ENCODE measurements at places on chromosomes 12 and 14.

- DNase-seq: peak; percentile 85
These were observed 134.7 kb downstream of the FGD4 start for GRCh38 chr12:32533971-32534590.

DNA sequence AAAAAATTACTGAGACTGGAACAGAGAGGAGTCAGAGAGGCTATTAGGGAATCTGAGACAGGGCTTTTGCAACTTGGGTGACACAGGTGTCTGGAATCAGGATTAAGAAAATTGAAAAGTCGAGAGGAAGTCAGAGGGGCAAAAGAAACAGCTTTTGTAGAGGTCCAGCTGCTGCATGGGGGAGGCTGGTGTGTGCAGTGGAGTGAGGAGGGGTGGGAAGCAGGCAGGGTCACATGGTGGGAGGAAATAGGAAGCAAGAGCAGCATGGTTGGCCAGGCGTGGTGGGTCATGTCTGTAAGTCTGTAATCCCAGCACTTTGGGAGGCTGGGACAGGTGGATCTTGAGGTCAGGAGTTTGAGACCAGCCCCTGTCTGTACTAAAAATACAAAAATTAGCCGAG lies 69.7 kb upstream of the VRK1 start:
- no peak for DNase-seq

DNA sequence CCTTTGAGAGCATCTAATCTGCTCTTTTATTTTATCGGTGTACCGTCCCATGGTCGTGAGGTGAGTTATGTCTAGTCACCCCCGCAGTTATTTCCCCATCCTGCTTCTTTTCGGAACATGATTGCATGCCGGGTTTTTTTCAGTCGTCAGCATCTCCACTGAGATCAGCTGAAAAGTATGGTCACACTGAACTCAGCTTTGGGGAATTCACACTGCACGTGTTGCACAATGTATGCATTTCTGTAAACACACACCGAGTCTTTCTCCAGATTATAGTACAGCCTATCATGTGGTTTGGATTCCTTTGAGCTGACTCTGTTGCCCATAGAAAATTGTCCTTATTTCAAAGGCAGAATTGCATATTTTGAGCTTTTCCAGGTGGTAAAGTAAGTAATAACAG lies 24.6 kb downstream of the PLXNC1 start:
- peak; percentile 89 for DNase-seq

GRCh38 chr14:100717386-100717785 lies 9.3 kb upstream of the DLK1 start:
- DNase-seq: no peak

DNA sequence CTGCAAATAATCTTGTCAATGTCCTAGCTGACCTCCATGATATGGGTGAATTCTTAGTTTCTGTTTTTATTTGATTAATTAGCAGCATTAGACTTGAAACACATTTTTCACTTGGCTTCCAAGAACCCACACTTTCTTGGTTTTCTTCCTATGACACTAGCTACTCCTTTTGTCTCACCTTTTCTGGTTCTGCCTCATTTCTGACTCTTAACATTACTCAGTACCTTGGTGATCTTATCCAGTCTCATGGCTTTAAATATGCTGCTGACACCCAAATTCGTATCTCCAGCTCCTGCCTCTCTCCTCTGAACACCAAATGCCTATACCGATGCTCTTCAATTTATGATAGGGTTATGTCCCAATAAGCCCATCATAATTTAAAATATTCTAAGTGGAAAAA lies 32.0 kb upstream of the SSTR1 start:
- no peak for DNase-seq

DNA sequence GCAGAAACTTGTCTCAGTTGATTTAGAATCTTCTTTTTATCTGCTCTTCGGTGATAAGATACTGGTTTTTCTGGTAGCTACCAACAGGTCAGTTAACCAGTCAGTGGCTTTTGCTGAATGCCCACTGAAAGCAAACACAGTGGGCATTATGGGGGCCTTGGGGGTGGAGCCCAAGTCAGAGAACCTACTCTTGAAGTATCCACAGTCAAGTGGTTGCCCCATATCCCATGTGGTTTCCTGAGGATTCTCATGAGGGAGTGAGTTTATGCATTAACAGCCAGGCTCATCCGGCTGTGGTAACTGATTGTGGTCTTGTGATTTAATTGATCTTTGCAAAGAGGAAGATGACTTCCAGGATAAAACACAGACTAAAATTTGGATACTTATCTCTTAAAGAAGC lies 83.7 kb downstream of the ST8SIA1 start:
- DNase-seq: no peak

DNA sequence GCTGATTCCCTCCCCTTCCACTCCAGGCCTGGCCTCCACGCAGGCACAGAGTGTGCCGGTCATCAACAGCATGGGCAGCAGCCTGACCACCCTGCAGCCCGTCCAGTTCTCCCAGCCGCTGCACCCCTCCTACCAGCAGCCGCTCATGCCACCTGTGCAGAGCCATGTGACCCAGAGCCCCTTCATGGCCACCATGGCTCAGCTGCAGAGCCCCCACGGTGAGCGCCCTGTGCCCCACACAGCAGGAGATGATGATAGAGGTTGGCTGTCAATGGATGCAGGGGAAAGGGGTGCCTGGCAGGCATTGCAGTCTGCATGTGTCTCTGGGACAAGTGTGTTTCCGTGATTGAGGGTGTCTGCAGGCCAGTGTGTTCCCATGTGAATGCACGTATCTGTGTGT lies 18.8 kb downstream of the C12orf43 start:
- no peak for DNase-seq

- no peak for DNase-seq
These were observed 135.6 kb upstream of the MAX start for GRCh38 chr14:65237941-65238340.

DNA sequence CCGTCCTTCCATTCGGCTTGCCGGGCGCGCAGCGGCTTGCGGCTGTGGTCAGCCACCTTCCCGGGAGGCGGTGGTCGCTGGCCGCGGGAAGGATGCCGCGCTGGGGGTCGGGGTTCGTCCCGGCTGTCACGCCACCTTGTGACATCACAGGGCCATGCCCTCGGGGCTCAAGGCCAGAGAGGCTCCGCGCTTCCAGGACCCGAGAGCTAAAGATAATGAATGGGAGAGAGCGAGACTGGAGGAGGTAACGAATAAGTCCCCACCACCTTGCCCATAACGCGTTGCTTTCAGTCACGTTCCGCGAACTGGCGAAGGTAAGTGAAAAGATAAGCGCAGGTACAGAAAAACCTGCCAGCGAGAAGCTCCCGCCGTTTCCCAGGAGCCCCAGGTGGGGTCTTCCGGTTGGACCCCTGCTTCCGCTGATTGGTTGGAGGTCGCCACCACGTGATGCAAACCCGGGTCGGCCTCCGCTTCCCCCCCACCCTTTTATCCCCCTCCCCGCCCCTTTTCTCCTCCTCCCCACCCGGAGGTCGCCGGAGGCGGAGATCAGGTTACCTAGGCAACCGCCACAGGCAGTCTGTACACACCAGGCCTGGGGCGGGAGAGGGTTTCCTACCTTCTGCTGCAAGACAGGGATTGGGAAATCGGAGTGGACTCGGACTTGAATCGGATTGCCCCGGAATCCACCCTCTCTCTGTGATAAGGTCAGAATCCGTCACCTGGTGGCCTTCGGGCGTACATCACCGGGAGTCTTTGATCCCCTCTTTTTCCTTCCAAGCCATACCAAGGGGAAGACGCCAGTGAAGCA lies at the start of gene LRRC9:
Gene LRRC9 (plus strand): TSS at position 575 of the 808 bp plus-strand sequence.
- DNase-seq: no peak

GRCh38 chr14:29168149-29168548 lies 401.6 kb downstream of the FOXG1 start:
- no peak for DNase-seq

DNA sequence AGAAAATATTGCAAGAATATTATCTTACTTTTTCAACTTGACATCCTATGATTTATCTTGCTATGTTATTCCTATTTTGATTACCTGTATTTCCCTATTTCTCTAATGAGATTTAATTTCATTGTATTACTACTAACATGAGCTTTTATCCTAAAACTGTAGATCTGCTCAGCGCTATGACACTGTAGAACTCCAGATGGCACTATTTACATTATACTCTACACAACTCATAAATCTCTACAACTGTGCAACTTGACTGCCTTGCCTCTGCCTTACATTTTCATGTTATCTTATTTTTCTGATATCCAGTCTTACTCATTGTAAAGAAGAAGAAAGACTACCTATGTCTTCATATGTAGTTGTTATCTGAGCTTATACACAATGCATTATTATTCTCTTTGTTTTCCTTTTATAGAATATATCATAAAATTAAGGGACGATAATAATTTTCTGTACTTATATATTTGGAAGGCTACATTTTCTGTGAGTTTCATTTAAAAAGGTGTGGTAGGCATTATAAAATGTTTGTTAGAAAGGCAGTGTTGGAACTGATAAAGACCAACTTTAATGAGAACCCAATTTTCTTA lies 24.1 kb downstream of the NUP37 start:
- DNase-seq: no peak

DNA sequence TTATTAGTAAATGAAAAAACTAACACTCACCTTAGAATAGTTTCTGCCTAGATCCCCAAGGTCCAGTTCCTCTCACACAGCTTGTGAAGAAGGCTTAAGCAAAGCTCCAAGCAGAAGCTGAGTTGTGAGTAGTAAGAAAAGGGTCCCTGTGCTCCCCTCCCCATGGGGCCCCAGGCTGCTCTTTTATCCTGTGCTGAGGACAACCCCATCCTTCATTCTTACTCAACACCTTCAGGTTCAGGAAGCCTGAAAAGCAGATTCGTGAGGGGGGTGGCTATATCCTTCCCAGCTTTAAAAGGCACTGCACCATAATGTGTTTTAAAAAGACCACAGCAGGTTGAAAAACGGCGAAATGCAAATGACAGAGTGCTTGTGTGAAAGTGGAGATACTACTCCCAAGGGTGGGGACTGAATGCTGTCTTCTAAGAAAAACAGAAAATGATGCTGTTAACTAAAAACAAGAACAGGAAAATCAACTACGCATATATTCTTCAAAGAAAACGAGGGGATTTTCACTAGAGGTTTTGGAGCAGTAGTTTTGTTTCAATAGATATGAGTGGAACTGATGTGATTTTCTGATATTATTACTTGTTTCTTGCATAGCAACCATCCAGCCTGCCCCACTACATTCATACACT lies 182.7 kb downstream of the KTN1 start:
- no peak for DNase-seq

DNA sequence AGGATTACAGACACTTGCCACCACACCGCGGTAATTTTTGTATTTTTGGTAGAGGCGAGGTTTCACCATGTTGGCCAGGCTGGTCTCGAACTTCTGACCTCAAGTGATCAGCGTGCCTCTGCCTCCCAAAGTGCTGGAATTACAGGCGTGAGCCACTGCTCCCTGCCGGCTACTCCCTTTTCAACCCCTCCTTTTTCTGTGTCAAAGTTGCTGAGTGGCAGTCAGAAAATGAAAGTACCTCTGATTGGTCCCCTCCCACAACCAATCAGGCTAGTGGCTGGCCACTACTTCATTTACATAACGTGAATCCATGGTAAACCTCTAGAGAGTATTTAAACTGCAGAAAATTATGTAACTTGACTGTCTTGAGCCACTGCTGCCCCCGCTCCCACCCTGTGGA lies 5.9 kb downstream of the RESF1 start:
- no peak for DNase-seq

DNA sequence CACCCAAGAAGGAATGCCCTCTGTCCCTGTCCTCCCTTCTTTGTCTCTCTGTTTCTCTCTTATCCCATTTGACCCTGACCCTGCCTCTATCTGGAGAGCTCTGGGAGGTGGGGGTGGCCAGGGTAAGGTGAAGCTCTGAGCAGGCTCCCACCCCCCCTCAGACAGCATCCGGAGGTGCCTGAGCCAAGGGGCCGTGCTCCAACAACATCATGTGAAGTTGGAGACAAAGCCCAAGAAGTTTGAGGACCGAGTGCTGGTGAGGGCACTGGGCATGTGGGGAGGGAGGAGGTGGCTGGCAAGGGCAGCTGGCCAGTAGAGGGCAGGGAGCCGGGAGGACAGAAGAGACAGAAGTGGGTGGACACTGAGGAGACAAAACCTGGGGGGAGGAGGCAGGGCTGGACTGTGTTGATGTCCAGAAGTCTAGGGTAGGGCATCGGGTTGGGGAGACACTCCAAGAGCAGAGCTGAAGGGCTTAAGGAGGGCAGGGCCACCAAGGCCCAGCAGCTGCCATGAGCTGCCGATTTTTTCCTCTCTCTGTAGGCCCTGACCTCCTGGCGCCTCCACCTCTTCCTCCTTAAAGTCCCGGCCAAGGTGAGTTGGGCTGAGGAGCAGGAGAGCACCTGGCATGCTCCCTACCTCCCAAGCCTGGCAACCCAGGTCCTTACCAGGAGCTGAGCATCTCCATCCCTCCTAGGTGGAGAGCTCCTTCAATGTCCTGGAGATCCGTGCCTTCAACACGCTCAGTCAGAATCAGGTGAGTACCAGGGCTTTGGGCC lies 1.9 kb downstream of the CARMIL3 start:
- no peak for DNase-seq

GRCh38 chr12:24718617-24719016 lies 230.3 kb downstream of the BCAT1 start:
- DNase-seq: no peak

DNA sequence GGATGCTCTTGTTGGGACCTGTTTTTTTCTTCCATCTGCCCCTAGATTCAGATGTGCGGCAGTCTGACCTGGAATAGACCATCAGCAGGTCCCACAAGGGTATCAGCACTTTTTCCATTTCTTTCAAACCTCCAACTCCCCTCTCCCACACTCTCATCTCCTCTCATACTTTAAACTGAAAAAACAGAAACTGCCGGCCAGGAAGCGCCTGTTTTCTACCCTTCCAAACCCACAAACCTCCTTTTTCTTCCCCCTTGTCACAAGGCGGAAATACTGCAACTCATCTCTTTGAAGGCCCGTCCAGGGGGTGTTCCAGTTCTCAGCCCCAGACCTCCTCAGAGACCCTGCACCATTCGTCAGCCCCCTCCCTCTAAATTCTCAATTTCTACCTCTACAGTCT lies 62.5 kb upstream of the FKBP4 start:
- DNase-seq: no peak

- no peak for DNase-seq
These were observed 106.0 kb downstream of the TXNDC16 start for GRCh38 chr14:52446355-52446754.

DNA sequence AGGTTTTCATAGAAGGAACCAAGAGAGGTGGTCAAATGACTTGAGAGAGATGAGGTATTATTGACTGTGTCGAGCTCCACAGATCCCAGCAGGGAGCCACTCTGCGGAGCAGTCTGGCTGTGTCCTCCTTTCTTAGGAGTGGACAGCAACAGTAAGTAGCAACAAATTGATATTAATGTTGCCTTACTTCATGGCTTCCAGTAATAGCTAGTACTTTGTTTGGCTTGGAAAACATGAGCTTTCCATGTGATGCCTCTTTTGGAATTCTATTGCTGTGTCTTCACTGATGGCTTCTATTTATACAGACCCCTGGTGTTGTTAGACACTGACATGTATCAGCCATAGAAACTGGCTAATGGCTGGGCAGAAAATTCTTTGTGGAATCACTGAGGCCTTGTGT lies 531.2 kb upstream of the CCDC196 start:
- no peak for DNase-seq

DNA sequence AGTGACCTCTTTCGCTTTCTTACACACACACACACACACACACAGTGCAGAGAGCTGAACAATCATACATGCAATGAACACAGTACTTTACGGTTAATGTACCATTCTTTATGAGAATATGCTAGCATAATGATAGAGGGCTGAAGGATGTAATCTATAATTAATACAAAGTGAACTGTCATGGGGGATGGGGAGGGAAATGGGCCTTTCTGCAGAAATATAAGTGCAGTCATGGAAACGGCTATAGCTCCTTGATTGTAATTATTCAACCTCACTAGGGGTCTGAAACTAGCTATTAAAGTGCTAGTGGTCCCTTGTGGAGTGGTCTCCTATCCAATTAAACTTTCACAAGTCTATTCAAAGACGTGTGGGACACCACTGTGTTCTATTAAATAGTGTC lies 443.2 kb upstream of the FOXG1 start:
- DNase-seq: no peak

GRCh38 chr14:66405158-66405557 lies 81.0 kb upstream of the CCDC196 start:
- no peak for DNase-seq

Measured in GM04503 (cell line).